Activated gamma-delta T cell (primary cell): ENCODE measurements at places on chromosomes 2 and 18.

DNA sequence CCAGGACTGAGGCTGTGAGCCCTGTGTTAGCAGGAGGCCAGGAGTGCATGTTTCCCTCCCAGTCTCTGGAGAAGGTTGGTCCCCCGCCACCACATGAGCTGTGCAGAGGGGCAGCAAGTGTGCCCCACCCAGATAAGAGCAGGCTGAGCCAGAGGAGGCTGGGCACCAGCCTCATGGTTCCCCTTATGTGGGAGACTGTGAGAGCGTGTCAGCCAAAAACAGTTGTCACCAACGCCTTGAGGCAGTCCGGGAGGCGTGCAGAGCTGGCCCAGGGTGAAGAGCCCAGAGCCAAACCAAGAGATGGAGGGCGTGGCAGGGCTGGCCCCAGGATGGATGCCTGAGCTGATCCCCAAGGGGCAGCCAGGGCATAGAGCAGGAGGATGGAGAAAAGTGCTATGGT is 128.7 kb upstream of the GLI2 start:
- no peak for DNase-seq

DNA sequence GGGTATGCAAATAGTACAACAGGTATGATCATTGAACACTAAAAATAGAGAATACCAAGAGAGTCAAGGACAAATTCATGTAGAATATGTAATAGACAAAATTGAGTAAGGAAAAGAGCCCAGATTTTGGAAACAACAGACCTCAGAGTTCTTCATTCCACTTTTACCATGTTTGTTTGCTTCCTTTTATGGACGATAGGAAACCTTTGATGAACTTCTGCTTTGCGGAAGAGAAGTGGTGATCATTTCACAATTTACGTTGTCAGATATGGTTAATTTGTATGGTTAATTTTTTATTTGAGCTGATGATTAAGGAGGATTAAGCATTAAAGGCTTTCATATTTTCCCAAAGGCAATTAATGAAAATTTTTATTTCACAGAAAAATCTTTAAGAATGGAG is 16.3 kb downstream of the MARCHF7 start:
- DNase-seq = no peak

DNA sequence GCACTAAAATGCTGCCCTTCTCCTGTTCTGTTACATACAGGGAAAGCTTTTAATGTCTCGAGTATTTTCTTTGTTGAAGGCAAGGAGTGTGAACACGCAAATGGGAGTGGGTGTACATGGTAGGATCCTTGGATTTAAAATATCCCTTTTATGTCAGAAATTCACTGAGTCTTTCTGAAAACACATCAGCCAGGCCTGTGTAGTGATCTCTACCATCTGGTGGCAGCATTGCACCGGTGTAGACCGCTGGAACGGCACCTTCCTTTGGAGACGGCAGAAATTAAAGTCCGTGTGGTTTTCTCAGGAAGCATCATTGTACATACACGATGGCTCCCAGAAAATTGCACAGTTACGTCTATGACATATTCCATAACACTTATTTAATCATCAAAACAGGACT is 515.8 kb downstream of the GALR1 start:
- DNase-seq = no peak

- DNase-seq = no peak
These were observed 247.4 kb downstream of the MYO3B start for GRCh38 chr2:170425281-170425751.

DNA sequence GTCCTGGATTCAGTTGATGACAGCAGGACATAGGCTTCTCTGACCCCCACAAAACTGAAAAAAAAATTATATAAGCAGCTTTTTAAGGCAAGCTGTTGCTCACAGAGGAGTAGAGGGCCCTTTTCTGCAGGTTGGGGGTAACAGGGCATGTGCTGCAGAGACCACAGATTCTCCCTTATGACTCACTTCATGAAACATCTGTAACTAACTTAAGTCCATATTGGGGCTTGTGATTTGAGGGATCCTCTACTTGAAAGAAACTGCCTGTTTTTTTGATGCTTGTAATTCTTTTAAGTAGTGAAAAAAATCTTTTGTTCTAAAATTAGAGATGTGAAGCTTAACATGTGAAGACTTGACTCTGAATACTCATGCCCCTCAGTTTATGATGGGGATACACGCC is 33.4 kb downstream of the XRCC5 start:
- DNase-seq = no peak

DNA sequence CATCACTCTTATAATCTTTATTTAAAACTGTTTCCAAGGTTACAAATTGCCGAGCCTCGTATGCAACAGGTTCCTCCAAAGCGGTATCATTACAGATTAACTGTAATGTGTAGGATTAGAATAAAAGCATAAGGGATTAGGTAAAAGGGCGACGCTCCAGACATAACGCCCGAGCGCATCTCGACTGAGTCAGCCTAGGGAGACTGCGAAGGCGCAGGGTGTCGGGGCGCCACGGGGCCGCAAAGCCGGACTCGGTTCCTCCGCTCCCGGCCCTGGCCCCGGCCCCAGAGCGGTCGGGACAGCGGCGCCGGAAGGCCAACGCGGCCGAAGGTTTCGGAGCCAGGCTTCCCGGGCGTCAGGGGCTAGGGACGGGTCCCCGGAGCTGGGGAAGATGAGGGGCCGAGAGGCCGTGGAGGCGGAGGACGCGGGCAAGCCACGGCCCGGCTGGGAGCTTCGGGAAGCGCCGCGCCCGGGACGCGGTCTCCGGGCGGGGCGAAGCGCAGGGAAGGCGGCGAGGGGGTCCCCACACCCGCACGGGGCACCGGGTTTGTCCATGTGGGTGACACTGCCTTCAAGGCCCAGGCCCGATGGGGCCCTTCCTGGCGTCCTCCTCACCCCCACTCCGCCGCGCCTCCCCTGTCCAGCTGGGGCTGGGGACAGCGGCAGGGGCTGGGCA is 12.9 kb upstream of the SIX3 start:
- no peak for DNase-seq

GRCh38 chr18:32439241-32439640 is 31.4 kb downstream of the GAREM1 start:
- no peak for DNase-seq

- no peak for DNase-seq
These were observed 367.6 kb upstream of the CWC22 start for GRCh38 chr2:180374502-180375281.

DNA sequence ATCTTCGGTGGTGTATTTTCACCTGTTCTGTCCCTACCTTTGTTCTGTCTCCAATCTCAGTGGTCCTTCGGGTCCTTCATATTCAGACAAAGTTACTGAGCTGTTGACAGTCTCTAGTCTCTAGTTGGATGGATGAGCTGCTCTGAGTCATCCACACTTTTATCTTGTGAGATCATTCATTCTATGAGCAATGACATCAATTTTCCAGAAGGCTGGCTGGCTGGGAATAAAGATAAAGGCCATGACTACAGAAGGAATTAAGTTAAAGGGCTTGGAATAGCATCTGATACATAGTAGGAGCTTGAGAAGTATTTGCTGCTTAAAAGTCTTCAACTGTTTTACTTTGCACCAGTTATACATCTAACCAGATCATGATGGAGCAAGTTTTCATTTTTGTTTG is 43.1 kb upstream of the SLC39A10 start:
- no peak for DNase-seq

DNA sequence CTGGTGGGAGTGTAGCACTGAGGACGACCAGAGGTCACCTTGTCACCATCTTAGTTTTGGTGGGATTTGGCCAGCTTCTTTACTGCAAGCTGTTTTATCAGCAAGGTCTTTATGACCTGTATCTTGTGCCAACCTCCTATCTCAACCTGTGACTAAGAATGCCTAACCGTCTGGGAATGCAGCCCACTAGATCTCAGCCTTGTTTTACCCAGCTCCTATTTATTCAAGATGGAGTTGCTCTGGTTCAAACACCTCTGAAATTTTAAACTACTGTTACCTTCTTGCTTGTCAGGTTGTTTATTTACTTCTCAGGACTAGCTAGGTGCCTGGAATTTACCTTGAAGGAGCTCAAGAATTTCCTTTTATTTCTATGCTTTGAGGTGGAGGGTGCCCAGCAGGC is 9.5 kb upstream of the KCNG3 start:
- no peak for DNase-seq

DNA sequence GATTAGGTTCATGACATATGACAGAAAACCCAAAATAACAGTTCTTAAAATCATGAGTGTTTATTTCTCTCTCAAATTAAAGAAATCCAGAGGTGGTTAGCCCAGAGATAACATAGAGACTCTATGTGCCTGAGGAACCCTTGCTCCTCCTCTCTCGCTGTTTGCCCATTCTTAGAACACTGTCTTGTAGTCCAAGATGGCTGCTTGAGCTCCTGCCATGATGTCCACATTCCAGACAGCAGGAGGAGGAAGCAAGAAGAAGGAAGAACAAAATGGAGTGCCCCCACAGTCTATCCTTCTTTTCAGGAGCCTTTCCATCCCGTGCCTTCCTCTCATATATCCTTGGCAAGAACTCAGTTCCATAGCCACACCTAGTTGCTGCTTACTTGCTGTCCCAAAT is 13.9 kb upstream of the ST8SIA5 start:
- DNase-seq = no peak

DNA sequence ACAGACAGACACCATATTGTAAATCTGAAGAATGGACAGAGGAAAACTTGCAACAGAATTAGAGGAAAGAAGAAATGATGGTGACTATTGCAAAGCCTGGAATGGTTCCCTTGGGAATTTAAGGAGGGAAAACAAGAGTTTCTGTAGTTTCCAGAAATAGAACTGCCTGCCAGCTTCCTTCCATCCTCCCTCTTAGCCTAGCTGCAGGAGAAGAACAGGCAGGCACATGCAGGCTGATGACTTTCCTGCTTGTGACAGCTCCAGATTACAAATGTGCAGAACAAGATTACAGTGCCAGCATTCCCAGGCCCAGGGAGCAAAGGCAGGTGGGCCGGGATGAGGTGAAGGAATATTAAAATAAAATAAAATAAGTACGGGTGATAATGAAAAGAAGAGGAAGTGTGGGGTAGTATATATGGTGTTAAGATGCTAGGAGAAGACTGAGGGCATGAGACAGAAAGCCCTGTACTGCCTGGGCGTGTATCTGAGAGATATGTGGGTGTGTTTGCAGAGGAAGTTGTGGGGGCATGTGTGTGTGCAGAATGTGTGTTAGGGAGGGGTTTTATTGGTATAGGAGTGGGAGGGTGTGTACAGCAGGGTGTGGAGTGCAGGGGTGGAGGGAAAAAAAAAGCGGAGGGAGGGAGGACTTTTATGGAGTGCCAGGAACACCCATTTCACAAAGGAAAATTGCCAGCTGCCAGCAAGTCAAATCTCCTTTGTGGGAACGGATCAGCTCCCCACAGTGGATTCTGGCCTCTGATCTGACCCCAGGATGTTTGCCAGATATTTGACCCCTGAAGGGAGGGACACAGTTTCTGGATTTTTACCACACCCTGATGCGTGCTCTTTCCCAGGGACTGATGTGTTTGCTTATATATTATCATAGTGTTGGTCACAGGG is 43.9 kb upstream of the NEMP2 start:
- DNase-seq = no peak

GRCh38 chr2:62140426-62141141 is 55.3 kb upstream of the B3GNT2 start:
- no peak for DNase-seq

DNA sequence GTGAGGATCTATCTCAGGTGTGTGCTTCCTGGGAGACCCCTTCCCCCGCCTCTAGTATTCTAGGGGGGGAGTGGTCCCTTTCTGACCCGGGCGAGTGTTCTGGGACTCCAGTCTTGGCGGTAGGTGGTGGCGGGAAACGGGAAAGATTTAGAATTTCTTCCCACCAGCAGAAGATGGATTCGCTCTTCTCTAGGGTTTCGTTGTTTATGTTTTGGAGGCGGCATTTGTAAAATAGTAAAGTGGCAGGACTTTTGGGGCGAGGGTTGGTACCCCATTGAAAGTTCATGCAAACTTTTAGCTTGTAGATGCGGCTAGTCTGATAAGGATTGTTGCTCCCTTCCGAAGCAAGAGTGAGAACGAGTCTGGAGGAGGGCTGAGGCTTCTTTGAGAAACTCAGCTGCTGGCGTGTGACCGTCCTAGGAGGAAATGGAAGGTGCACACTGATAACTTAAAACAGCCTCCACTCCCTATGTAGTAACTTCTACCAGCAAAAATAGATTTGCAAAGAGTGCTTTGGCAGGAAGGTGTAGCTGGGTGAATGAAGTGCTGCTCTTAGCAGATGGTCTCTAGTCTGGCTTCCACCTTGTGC is 412 bp downstream of the GPD2 start:
- no peak for DNase-seq

- DNase-seq = no peak
These were observed 399.8 kb downstream of the TXNL1 start for GRCh38 chr18:56238576-56238975.

DNA sequence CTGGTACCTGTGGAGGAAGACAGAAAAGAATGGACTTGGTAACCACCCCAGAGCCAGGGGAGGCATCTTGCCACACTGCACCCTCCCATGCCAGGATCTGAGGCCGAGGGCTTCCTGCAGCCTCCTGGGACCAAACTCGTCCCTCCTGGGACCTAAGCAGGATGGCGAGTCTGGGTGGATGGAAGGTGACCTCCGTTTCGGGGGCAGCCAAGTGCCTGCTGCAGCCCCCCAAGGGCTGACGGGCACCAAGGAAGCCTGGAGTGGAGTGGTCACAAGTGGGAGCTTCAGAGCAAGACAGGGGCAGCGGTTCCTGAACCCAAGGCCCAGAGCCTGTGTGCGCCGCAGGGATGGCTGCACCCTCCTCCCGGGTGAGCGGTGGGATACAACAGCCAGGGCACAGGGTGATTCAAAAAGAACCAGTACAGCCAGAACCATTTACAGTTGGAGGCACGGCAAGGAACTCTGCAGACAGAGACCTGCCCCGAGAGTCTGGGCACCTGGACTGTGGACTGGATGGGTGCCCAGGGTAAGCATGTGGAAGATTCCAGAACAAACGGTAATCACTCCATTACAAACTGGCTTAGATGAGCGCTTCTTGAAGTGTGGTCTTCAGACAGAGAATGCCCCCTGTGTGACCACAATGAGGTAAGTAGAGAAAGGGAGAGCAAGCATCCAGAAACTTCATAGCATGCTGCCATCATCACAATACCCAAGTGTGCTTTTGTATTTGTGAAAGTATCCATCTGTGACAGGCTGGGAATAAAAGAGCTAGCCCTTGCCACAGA is 12.1 kb downstream of the HS1BP3 start:
- DNase-seq = no peak

DNA sequence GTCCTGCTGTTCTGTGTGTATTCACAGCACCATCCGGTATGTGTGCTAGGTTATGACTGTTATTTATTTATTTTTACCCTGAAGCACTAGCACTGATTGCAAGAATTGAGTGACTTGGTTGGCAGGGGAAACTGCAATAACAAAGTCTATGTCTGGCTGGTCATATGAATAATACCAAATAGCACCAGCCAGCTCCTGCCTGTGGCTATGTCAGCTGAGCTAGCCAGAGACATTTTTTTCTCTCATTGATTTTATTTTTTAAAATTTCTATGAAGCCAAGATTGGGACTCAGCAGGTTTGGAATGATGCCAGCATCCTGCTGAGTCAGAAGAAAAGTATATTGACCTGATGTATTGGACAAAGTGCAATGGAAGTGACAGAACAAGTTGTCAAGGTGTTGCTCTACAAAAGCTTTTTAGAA is 188.5 kb upstream of the CDH2 start:
- no peak for DNase-seq

DNA sequence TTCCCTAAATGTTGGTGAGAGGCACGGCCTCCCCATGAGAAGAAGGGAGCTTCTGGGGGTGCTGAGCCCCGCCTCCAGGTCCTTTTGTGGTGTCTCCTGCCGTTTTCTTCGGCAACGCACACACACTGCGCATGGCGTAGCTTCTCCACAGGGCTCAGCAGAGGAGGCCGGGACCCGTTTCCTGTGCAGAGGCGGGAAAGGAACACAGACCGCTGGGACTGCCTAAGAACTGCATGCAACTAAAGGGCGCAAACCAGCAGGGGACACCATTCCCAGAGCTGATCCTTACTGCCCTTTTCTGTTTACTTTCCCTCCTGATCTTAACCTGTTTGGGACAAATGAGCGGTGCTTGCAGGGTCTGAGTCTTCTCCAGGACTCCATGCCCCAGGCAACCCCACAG is 90.3 kb upstream of the CAPN13 start:
- DNase-seq = no peak
